ENCODE measurements at places on chromosomes 16 and 17. TPM values are rescaled to one million over a fixed set of nuclear protein-coding genes. Genes with fewer than 3 reads are reported as not detected.

The EXOC3L1 gene
- not detected for total RNA-seq

DNA sequence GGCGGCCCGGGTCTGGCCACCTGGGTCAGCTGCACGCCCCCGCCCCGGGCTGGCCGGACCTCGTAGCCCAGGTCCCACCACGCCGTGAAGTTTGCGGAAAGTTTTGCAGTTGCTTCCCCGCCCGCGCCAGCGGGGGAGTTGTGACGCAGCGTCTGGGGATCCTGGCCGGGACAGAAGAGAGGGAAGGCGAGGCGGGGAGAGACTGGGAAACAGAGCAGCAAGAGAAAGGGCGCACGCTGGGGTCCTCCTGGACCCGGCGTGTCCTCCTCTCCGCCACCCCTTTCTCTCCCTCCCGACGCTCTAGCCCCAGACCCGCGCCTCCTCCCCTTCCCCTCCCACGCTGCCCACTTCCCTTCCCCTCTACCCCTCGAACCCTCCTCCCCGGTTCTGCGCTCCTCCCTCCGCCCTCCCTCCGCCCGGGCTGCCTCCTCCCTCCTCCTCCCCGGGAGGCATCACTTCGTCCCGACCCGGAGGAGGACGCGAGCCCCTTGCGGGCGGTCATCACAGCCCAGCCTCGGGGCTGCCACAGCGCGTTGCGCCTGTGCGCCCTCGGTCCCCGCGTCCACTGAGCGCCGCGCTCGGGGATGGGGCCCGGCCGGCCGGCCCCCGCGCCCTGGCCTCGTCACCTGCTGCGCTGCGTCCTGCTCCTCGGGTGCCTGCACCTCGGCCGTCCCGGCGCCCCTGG, at the start of gene MRC2:
MRC2 (plus strand) TSS at position 452 of the 685 bp plus-strand sequence; CDS start at position 585, 133 bp downstream.
- no peak for DNase-seq

- no peak for DNase-seq
These were observed 19.7 kb upstream of the BRD7 start for GRCh38 chr16:50388496-50388895.

DNA sequence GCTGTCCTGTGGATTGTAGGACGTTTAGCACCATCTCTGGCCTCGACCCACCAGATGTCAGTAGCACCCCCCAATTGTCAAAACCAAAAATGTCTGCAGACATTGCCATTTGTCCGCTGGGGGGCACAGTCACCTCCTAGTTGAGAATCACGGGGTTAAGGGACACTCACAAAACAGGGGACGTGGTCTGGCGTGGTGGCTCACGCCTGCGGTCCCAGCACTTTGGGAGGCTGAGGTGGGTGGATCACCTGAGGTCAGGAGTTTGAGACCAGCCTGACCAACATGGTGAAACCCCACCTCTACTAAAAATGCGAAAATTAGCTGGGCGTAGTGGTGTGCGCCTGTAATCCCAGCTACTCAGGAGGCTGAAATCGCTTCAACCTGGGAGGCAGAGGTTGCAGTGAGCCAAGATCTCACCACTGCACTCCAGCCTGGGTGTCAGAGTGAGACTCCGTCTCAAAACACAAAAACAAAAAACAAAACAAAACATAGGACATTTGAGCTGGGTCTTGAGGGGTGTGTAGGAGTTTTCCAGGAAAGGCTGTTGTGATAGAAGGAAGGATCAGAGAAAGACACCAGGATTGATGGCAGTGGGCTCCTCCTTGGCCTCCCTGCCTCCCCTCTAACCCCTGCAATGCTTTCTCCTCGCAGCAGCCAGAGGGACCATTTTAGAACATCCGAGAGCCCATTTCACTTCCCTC, 171.8 kb upstream of the GSE1 start:
- DNase-seq: no peak

GRCh38 chr16:89863741-89864526, 9.5 kb upstream of the TCF25 start:
- DNase-seq: no peak

DNA sequence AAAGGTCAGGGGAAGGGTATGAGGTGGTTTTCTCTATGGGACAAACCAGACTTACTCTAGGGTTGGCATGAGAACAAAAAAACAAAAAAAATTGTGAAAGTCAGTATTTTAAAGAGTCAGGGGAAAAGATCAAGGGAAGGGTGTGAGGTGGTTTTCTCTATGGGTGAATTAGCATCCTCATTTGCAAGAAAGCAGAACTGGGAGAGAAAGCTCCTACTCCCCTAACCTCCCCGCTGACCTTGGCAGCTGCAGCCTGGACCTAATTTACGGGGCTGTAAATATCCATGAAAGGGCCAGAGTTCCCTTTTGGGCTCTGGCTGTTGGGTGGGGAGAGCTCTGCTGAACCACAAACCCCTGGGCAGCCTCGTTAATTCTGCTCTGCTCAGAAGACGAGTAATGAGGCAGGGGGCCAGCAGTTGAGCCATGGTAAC, 10.6 kb downstream of the RHBDL3 start:
- DNase-seq: no peak

GRCh38 chr16:85539084-85539483, 74.0 kb upstream of the GSE1 start:
- DNase-seq: no peak

DNA sequence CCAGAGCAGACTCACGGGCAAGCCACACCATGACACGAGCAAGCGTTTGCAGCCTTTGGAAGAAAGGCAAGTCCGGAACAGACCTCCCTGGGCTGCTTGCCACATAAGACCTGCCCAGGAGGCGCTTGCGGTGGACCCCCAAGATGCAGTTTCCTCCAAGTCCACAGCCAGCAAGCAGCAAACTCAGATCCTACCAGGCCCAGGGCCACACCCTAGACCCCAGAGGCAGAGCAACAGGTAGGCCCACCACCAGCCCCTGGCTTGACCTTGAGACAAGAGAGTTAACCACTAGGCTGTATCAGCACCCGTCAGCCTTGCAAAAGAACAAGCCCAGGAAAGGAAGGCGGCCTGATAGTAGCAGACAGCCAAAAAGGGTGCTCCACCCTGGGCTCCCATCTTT, 2.3 kb downstream of the FAAP100 start:
- DNase-seq: no peak

- DNase-seq: no peak
These were observed at the start of gene KREMEN2 for GRCh38 chr16:2963723-2964474. Gene KREMEN2 (plus strand): TSS chr16:2964275. CDS start chr16:2964521, 246 bp downstream.

The TMEM235 gene
- total RNA-seq: 1.5 TPM

DNA sequence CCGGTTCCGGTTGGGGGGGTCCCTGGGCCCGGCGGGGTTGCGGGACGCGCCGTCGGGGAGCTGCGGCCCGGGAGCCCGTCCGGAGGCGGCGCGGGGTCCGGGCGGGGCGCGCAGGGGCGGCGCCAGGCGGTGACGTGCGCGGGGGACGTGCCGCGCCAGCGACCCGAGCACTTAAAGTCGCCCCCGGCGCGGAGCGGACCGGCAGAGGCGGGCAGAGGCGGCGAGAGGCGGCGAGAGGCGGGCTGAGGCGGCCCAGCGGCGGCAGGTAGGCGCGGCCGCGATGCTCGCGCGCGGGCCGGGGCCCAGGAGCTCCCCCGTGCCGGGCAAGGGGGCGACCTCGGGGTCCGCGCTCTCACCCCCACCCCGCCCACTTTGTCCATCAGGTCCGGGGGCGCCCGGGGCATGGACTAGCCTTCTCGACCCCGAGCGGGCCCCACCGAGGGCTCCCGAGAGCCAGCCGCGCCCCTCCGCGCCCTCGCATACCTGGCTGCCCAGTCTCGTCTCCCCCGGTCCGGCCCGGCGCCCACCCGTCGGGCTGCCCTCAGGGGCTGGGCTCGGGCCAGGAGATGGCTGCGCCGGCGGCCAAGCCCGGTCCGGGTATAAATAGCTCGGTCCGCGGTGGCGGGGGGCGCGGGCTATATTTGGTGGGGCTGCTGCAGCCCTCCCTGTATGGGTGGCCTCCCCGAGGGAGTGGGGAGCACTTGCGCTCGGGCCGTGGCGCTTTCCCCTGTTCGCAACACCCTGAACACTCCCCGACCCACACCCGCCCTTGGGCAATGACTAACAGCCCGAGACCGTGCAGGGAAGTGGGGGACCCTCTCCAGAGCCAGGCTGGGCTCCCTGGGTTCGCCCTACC, at the start of gene SLC16A3:
SLC16A3 (plus strand) TSS at position 201 of the 856 bp plus-strand sequence. CDS start 6,967 bp downstream, outside the sequence.
- DNase-seq: no peak

The KRTAP17-1 gene
- not detected for total RNA-seq

The TMEM238L gene
- total RNA-seq: not detected
